ENCODE measurements at places on chromosomes 1 and 21.

- DNase-seq, result peak; percentile 67
Measured at GRCh38 chr1:9253004-9253403, 18.4 kb downstream of the H6PD start.

GRCh38 chr1:177200290-177200689 lies 29.5 kb downstream of the BRINP2 start:
- DNase-seq, result no peak

- peak; percentile 18 for DNase-seq
Measured at GRCh38 chr1:182083851-182084486, 22.5 kb upstream of the ZNF648 start.

- no peak for DNase-seq
Measured at GRCh38 chr21:16532840-16533239, 803.1 kb downstream of the USP25 start.
